Activated CD8-positive, alpha-beta memory T cell treated with anti-CD3 and anti-CD28 coated beads for 1 hour (primary cell): ENCODE measurements at places on chromosomes 4 and X.

DNA sequence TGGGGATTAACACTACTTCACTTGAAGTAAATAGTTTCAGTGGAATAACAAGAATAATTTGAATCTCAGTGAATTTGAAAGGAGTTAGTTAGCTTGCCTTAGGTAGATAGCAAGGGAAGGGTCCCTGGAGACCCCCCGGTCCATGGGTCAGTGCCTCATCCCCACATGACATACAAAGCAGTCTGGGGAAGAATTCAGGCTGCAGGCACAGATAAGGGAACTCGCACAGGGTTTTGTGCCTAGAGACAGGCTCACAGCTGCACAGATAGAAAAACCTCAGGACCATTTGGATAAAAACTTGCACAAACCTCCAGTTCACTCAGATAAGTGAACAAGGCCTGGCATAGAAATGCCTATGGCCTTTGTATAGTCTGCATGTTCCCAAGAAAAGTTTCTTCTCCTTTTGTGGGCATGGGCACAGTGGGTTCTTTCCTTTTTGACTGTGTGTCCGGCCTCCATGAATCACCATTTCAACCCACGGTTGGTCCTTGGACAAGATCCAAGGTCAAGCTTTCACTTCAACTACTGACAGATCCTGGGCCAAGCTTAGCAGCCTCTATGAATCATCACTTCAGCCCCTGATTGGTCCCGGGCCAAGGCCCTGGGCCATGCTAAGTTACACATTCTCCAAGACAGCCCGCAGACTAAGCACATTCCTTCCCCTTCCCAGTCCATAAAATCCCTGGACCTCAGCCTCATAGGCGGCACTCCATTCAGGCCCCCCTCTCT is 108.3 kb upstream of the KLHL4 start:
- DNase-seq: no peak

- DNase-seq: no peak
Observed at GRCh38 chr4:109648997-109649575, 54.2 kb downstream of the CASP6 start.

- DNase-seq: no peak
Observed at GRCh38 chrX:14872355-14872754, 514 bp downstream of the FANCB start.

DNA sequence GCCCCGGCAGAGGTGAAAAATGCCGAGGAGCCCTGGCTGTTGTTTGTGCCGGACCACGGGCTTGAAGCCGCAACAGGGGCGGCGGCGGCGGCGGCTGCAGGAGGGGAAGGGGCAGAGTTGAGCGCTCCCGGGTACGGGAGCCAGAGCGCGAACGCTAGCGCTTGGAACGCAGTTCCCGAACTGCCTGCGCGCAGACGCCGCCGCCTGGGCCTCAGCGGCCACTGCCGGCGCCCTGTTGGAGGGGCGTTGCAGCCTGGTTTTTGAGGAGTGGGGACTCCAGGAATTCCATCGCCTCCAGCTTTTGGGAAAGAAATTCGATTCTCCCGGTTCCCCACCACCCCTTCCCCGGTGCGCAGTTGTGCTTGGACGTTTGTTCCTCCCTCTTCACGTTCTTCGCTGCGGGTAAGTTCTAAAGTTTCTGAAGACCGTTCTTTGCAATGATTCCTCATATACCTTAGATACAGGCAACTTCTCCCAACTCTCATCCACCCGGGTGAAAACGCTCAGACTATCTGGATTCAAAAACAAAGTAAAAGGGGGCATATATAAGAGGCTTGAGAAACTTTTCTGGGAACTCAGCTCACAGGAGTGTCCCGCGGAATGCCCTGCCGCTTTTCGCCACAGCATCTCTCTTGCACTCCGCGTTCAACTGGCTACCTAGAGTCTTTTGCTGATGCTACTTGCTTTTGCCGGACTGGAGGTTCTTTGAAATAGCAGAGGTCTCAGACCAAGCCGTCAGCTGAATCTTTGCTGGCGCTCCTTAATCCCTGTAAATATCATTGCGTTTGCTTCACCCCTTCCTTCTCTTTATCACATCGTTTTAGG is 1.0 kb downstream of the FAT4 start:
- DNase-seq: no peak

- no peak for DNase-seq
Observed at GRCh38 chr4:22900876-22901275, 208.1 kb downstream of the GBA3 start.

- DNase-seq: no peak
Observed at GRCh38 chr4:125070861-125071260, 243.9 kb upstream of the FAT4 start.

GRCh38 chr4:43867908-43868307 is 580.7 kb downstream of the KCTD8 start:
- no peak for DNase-seq

DNA sequence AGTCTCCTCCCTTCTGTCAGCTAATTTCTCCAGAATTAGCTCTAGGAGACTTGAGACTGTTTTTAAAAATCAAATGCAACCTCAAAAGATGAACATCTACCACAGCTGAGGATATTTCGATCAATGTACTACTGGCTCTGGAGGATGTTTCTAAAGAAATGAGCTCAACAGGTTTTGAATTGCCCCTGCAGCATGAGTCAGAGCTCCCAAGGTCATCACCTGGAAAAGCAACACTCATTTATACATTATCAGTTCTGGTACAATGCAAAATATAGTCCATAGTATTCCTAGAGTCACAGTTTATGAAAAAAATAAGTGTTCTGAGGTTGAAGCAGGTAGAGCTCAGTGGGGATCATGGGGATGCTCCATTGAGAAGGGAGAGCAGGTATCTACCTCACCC is 50.8 kb upstream of the MCF2 start:
- no peak for DNase-seq

DNA sequence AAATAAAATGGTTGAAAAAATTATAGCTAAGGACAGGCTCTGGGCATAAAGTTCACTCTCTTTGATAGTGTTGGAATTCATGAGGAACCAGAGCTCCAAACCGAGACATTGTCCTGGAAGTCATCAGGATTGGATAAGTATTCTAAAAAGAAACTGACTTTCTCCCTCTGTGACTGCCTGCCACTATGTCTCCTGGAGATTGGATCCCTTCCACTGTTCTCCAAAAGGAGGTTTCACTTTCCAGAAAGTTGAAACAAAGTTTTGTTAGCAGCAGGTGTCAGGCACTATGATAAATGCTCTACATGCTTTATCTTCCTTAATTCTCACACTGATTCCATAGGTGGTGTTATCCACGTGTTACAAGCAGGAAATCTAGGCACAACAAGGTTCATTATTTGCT is 16.8 kb downstream of the BANK1 start:
- no peak for DNase-seq

DNA sequence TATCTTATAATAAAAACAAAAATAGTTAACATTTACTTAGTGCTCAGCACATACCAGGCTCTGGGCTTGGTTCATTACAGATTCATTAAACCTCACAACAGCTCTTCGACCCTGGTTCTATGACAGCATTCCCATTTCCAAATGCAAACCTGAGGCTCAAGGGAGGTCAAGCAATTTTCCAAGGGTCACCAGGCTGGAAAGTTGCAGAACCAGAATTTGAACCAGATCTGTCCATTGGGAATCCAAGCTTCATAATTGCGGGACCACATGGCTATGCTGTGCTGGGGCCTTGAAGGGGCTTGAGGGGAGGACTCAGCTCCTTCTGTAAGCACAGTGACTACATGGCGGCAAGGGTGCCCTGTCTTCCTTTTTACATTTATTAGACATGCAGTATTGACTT is 197.3 kb upstream of the LNX1 start:
- DNase-seq: no peak

- DNase-seq: no peak
Observed at GRCh38 chr4:3026540-3026939, 47.8 kb downstream of the HTT-AS start.
